ENCODE measurements at places on chromosomes 12 and 14.
A peak's percentile ranks its signal among the peaks of the same experiment; 100 is the strongest.

DNA sequence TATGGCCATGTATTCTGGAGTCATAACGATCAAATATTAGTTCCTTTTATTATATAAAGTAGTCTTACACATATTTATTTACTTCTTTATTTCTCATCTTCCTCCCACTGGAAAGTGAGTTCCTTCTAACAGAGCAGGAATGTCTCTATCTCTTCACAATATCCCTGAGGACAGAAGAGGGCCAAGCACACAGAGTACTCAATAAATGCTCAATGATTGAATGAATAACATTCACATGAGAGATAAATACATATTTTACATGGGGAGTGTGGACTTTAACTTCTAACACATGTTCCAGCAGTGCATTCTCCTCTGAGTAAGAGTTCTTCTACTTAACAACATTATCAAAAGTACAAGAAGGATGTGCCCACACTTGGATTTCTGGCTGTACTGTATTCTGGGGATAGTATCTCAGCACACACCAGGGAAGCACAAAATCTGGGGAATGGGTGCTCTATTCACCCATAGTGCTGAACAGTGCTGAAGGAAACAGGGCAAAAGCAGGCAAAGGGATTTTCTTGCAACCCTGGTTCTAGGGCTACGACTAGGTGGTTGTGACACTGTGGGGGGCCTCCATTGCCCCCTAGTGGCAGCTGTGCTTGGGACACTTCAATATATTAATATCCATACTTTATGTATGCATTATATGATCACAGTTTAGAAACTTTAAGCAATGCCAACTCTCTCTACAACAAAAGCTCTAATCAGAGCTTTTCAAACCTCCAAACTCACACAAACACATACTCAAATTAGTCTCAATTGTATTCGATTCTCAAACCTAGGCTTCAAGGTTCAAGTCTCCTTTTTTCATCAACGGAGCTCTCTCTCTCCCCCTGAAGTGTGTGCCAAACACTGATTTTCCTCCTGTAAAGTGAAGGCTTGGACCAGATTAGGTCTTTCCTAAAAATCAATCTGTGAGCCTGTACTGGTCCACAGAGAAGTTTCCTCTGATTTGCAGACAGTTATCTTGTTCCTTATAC, 115.5 kb downstream of the SLC2A13 start:
- DNase-seq, result peak; percentile 36

GRCh38 chr12:110816248-110816647, 30.5 kb upstream of the CCDC63 start:
- DNase-seq, result no peak

- DNase-seq, result no peak
Measured at GRCh38 chr12:57616383-57617101, 5.3 kb downstream of the ARHGEF25 start.

GRCh38 chr14:21735639-21736307, 62.2 kb upstream of the OR4E1 start:
- no peak for DNase-seq

GRCh38 chr12:112191840-112192321, 66.5 kb downstream of the TRAFD1 start:
- no peak for DNase-seq

GRCh38 chr14:90535556-90536090, 138.8 kb downstream of the CALM1 start:
- no peak for DNase-seq

DNA sequence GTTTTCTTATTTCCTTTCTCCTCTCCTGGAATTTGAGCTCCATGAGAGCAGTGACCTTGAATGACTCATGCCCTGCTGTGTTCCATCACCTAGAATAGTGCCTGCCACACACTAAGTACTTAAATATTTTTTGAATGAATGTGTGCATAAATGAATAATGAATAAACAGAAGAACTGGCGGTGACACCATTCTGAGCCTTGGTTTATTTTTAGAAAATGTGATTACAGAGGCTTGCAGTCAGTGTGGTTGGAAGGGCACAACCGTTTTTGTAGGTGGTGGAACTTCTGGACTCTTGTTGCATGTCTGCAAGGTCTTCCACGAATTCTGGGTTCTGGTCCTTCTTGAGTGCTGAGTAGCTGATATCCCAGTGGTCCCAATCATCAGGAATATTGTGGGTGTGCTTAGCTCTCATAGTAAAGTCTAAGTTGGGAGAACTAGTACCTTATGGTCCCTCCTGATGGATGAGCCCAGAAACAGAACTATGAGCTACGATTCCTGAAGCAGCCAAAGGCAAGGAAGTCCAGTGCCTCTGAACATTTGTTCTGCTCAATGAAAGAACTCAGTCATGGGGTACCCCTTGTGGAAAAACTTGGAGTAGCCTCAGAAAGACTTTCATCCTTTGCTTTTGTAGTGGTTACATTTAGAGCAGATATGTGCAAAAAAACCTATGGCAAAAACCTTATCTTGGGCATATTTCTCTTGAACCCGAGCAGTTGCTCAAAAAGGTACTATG, 28.8 kb upstream of the BHLHE41 start:
- no peak for DNase-seq

GRCh38 chr14:104689881-104690711, 678 bp downstream of the INF2 start:
- no peak for DNase-seq

DNA sequence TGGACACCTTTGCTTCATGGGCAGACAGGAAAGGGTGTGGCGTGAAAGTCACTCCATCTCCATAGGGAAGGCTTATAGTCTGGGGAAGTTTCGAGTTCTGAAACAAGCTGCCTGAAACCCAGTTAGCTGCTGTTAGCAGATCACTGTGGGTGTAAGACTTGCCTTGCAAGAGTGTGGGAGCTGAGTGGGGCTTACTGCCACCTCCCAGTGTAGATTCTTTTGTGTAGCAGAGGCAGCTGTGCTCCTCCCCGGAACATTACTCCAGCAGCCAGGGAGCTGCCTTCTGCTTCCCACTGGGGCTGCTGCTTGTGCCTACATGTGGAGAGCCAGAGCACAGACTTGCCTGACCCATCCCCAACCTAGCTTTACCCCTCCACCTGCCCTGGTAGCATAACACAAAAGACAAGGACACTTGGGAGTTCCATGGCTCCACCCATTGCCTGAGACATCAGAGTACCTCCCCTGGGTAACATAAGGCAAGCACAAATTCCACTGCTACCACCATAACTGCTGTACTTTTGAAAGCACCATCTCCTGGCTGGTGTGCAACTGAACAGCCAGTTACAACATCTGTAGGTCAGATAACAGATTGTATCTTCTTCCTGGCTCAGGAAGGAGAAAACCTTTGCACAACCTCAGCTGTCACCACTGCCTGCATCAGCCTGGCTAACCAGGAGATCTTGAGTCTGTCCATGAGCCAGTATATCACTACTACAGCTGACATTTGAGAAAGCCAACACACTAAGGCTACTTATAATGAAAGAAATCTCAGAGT, 69.5 kb downstream of the ADAMTS20 start:
- no peak for DNase-seq

- DNase-seq, result no peak
Measured at GRCh38 chr12:89251342-89252271, 100.7 kb downstream of the DUSP6 start.

DNA sequence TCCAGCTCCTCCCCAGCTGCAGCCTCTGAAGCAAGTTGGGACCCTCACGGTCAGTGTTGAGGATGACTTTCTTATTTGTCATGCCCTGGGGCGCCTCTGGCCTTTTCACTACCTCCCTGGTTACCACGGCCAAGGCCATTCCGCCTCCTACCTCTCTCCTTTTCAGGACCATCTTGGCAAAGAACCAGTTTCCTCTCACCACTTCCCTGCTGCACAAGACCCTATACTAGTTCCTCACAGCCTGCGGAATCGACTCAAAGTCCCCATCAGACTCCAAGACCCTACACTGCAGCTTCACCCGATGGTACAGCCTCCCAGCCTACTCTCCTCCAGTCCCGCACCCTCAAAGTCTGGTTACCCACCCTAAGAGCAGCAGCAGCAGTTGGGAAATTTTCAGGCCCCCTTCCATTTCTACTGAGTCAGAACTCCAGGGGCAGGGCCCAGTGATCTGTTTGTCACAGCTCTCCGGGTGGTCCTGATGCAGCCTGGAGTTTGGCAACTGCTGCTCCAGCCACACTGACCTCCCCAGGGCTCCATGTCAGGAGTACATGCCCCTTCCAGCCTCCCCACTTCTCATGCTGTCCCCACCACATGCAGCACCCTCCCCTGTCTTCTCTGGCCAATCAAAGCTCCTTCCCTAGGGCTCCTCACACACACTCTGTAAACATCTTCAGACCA, 5.4 kb downstream of the VWF start:
- no peak for DNase-seq

All from stimulated activated CD4-positive, alpha-beta T cell treated with anti-CD3 and anti-CD28 coated beads, Interleukin-15, amount 100 ng/mL, for 1 hour (primary cell).